ENCODE measurements at places on chromosomes 1 and 21.

DNA sequence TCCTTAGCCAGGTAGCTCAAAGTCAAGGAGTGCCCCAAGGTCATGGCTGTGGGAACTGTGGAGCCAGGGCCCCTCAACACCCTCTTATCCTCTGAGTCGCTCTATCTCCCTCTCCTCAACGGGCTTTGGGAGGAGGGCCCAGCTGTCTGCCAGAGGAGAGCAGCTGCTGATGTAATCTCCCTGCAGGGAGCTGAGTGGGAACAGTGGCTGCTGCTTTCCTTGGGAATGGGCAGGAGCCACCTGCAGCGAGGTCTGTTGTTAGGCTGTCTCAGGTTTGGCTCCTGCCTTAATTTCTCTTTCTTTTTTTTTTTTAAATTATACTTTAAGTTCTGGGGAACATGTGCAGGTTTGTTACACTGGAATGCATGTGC, 58.8 kb upstream of the MAP1LC3C start:
- no peak for DNase-seq

- DNase-seq: no peak
Measured at GRCh38 chr21:33808715-33809367, 106.8 kb downstream of the ATP5PO start.

- DNase-seq: no peak
Measured at GRCh38 chr1:38466487-38466886, 393.1 kb downstream of the RRAGC start.

DNA sequence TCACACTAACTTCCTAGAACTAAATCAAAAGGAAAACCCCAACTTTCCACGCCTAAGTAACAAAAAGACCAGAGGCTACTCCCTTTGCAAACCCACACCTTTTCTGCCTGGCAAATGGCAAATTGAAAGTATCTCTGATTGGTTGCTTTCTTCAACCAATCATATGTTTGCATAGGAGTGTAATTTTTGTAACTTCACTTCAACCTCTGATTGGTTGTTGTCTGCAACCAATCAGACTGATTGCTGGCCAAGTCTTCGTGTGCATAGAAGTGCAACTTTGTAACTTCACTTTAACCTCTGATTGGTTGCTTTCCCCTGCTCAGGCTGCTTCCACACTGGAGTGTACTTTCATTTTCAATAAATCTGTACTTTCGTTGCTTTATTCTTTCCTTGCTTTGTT, 36.9 kb upstream of the PADI2 start:
- no peak for DNase-seq

DNA sequence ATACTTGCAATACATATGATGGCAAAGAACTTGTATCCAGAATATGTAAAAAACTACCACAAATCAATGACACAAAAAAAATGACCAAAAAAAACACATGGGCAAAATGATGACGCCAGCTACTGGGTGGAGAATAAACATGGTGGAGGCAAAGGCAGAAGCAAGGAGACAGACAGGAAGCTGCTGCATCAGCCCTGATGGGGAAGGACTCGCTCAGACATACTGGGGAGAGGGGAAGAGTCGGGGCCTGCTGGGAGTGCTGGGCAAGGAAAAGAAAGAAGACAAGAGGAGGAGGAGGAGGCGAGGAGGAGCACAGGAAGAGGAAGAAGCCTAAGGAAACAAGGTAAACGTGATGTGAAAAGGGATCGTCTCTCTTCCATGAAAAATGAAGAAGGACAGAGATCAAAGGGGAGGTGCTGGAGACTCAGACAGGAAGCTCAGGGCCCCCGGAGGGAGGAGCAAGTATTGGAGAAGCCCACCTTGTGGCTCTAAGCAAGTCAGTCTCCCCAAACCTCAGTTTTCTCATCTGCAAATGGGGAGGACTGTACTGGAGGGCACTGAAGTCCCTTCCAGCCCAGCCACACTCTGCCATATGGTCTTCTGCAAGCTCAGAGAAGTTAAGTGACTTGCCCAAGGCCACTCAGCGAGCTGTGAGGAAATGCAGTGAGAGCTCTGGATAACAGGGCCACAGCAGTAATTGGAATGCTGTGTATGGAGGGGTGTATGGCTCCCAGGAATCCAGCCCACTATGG, 24.2 kb downstream of the OLFML2B start:
- DNase-seq: no peak

DNA sequence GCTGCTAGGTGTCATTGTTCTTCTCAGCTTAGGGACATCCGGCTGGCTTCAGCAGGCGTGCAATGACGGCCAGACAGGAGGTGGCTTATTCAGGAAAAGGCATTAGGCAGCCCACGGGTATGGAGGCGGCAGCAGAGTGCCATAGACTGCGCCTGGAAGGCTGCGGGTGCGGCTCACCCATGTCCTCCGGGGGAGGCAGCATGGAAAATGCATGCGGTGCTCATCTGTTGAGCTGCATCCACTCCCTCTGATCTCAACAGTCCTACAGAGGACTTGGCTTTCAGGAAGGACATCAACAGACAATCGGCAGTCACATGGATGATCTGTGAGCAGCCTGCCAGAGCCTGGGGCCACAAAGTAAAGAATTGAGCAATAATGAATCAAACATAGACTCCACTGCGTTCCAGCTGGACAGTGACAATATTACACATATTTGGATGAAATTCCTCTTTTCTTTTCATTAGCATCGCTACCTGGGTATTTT, 42.9 kb downstream of the UMODL1 start:
- no peak for DNase-seq

DNA sequence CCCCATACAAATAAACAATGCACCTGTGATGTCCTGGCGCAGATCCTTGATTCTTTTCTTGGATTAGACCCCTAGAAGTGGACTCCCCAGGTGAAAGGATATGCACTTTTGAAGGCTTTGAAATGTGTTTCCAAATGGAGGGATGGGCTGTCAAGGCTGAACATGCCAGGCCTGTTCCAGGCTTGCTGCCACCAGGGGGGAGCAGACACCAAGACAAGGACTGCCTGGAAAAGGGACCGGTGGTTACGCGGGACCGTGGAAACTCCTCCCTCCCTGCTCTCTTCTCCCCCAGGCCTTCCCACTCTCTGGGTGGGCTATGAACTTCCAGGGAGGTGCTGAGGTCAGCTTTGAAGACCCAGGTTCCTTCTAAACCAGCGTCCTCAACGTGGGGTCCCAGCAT, 12.7 kb downstream of the C1QB start:
- DNase-seq: no peak

GRCh38 chr1:1517973-1518620, 6.1 kb downstream of the ATAD3A start:
- DNase-seq: no peak

DNA sequence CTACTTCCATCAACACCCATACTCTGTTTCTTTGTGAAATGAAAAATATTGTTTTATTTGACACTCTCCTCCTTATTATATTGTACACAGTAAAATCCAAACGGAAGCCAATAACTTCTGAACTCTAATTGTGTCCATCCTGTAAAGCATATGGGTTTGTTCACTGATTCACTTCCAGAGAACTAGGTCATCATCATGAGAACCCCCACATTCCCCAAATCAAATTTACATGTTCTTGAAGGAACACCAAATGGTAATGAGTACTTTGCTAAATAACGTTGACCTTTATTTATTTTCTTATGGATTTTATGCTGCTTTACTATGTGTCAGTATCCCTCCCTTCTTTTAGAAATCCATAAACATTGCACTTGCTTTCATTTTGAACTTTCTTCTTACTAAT, 213.4 kb upstream of the CACYBP start:
- DNase-seq: no peak

GRCh38 chr1:83928396-83928795, 70.5 kb downstream of the TTLL7 start:
- no peak for DNase-seq

Data from NCI-H1048 (cell line).